Activated naive CD4-positive, alpha-beta T cell (primary cell): ENCODE measurements at places on chromosomes 3 and 15.

- DNase-seq, result no peak
These were observed 183.6 kb downstream of the UACA start for GRCh38 chr15:70579766-70580165.

DNA sequence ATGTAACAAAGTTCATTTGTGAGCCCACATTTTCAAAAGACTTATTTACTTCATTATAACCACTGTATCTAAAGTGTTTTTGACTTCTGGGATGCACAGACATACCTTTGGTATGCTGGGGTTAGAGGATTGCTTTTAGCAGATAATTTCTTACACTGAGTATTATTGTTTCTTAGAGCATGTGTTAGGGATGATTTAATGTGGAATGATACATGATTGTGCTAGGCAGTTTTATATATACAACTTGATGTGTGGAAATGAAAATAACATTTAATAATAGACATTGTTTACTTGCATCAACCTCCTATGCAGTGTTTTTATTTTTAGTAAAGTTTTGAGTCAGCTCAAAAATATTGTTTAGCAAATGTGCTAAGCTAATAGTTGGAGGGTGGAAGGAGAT lies 3.4 kb downstream of the KIF23 start:
- DNase-seq, result no peak

- no peak for DNase-seq
These were observed 28.0 kb upstream of the RAB11A start for GRCh38 chr15:65841121-65841930.

DNA sequence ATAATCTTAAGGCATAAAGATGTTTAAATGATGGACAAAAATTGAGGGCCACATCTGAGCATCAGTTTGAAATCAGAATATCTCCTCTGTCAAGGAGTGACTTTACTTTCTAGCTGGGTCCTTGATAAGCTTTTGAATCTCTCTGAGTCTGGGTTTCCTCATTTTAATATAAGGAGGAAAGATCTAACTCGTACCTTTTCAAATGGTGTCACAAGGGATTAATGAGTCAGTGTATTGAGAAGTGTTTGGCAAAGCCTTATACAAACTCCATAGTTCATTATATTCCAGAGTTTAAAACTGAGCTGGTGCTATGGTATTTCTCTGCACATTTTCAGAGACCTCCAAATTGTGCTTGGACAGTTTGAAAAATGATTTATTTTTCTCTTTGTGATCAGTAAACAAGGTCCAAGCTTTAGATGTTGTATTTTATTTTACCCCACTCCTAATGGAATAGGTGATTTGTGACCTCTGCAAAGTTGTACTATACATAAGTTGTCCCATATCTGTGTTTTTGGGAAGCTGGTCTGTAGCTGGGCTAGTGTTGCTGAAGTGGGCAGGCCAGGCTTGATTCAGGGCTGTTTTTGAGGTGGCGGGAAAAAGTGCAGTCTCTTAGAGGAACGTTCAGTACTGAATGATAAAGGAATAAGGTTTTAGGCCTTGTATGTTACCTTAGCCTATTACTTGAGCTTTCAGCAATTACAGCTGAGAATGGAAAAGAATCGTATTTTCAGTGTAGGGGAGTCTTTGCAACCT lies 5.6 kb downstream of the FNDC3B start:
- no peak for DNase-seq

- DNase-seq, result no peak
These were observed 1700.3 kb downstream of the OTOL1 start for GRCh38 chr3:163196815-163197374.

DNA sequence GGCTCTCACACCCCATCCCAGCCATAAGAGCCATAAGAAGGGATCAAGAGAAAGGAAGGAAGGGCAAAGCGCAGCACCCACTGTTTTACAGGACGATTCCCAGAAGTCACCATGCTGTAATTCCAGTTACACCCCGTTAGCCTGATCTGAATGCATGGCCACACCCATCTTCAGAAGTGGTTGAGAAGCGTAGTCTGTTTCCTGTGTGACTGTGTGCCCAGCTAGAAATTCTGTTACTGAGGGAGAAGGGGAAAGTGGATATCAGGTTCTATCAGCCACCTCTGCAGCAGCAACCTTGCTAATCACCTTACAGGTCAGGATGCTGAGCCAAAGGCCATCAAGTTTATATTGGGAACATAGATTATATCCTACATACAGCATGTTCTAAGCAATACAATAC lies 260.0 kb downstream of the ABHD5 start:
- DNase-seq, result no peak

GRCh38 chr3:143063018-143063417 lies 56.6 kb upstream of the CHST2 start:
- no peak for DNase-seq

DNA sequence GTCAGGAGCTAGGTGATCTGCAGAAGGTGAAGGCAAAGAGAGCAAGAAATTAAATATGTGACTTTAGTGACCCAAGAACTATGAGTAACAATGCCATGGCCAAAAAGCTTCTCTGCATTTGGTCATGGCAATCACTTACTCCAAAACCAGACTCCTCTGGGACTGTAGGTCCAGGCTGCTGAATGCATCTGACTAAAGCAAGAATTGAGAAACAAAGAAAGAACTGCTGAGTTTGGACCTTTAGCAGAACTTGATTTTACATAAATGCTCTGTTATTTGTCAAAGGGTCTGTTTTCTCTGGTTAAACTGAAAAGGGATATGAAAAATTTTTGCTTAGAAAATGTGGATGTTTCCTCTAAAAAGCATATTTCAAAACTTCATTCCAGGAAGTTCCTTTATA lies 1102.2 kb downstream of the IGSF11 start:
- DNase-seq, result no peak

DNA sequence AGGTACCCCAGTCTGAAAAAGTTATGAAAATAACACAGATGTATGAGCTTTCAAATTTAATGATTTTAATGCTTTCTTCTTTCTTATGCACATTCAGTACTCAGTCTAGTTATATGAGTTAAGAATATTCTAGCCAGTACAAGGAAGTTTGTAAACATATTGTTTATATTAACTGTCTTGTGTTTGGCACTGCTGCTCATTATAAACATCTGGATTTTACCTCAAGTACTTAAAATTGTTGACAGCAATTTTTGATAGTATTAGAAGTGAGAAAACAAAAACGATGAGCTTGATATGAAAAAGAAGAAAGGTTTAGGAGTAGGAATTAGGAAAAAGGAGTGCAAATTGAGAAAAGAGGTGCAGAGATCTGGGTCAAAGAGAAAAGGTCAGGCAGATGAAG lies 293.3 kb downstream of the C3orf38 start:
- no peak for DNase-seq

DNA sequence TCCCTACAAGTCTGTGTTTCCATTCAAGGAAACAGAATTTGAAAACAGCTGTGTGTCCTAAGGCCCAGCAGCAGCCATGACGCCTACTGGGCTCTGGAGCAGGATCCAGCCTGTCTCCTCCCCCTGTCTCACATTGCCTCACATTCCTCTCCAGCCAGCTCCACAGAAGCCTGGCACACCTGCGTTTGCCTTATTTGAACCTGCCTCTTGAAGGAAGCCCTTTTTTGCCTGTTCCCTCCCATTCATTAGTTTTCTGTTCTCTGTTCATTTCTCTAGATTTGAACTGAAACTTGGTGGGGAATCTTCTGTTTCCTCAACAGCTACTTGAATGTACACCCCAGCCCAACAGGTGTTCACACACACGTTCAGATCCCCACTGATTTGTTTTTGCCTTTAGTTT lies 890.5 kb downstream of the TUSC7 start:
- no peak for DNase-seq

DNA sequence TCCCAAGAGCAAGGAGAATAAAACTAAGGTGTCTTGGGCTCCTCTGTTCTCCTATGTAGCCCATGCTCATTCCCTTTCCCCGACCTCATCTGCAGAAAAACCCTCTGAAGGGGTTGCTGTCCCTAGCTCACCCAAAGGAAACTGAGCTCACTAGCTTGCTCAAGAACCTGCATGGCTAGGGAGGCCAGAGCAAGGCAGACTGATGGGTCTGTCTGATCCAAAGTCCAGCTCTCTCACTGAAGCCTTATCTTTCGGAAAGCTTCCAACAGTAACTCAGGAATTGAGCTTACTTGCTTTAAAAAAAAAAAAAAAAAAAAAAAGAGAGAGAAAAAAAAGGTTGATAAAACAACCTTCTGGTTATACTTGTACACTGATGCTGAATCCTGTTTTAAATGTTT lies 141.4 kb upstream of the TOPAZ1 start:
- no peak for DNase-seq

DNA sequence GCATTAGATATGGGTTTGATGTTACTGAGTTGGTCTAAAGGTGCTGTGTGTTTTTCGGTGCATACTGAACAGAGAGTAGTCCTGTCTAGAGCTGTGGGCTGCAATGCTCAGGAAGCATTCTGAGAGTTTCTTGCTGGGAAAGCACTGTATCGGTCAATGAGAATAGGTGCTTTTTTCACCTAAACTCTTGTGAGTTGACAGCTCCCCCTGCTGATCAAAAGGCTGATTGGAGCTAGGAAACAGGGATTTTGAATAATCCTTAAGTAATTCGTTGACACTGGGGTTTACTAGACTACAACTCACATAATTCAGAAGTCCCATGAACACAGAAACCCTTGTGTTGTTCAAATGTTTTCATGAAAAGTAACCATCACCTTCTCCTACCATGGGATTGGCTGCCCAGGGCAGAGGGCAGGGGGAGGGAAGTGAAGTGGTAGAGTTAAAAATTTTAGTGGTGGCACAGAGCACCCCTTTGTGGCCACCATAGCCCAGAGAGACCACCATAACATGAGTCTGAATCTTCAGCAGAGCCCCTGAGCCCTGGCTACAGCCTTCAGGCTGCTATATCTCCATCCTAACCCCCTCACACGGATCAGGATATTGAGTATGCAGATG lies 13.0 kb upstream of the MANF start:
- DNase-seq, result no peak

GRCh38 chr15:57041416-57041815 lies 123.0 kb downstream of the TCF12 start:
- no peak for DNase-seq

- no peak for DNase-seq
These were observed 68.6 kb downstream of the FHIT start for GRCh38 chr3:61182662-61183061.

DNA sequence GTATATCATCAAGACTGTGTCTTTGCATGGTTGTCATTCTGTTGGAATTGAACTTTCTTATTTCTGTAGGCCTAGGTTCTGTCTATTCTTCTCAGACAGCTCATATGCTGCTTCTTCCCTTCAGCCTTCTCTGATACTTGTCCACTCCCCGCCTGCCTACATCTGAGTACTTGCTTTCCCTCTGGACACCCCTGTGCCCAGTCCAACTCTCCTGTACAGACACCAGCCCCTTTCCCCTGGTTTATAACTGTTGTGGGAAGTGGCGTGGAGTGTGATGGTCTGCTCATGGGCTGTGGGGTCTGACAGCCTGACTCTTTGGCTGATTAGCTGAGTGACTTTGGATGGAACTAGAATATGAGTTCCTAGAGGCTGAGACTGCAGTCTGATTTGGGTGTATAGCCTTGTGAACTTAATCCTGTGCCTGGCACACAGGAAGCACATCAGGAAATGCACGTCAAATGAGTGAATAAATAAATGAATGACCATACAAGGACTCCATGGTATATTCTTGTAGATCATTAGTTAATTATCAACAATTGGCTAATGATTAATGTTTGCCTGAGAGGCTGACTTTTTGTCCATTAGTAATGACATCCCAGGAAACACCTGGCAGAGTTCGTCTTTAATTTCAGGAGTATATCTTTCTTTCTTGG lies 11.8 kb downstream of the CACNA1D start:
- no peak for DNase-seq

DNA sequence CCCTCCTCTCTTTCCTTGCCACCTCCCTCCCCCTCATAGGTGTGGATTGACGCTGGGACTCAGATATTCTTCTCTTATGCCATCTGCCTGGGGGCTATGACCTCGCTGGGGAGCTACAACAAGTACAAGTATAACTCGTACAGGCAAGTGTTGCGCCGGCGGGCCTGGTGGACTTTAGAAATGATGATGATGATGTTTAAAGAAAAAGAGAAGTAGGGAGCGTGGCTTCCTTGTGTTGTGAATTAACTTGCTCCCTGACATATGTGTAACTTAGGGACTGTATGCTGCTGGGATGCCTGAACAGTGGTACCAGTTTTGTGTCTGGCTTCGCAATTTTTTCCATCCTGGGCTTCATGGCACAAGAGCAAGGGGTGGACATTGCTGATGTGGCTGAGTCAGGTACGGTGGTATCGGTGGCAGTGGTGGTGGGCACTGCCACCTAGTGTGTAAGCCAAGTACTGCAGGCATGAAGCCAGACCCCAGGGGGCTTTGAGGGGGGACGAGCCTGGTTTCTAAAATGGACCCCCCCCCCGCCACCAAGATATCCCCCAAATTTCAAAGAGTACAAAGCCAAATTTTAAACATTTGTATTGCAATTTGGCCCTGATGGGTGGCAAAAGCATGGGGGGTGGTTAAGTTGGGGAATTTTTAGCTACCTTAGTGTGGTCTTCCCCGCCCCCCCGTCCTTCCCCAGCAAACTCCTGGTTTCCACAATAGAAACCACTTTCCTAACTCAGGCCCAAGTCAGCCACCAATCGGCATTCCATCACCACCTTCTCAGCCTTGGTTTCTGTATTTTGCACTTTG lies 65.6 kb downstream of the SLC6A6 start:
- peak; percentile 39 for DNase-seq

GRCh38 chr15:42419369-42419768 lies 60.1 kb downstream of the CAPN3 start:
- DNase-seq, result no peak

GRCh38 chr15:53328341-53328740 lies 431.1 kb downstream of the WDR72 start:
- no peak for DNase-seq

DNA sequence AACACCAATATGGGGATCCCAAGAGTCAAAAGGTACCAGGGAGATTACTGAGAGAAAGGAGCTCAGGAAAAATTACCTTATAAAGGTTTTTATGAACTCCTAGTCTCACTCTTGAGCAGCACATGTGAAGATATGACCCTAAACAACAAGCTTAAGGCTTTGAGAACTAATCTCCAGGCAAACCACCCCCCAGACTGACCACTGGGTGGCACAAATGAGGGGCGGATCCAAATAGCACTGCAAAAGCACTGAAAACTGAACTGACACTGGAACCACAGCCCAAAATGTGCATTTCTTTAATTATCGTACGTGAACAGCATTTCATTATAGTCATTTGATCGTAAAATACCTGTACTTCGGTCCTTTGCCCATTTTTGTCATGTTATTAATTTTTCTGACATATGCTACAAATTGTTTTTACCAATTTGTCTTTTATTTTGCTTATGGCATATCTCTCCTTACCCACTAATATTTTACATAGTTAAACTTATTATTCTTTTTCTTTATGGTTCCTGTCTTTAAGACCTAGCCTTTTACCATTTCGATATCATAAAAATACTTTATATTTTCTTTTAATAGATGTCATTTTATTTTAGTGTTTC lies 31.5 kb upstream of the TFDP2 start:
- no peak for DNase-seq
